Mesothelial cell of epicardium (in vitro differentiated cells): ENCODE measurements at places on chromosomes 5 and 9. TPM values are rescaled to one million over a fixed set of nuclear protein-coding genes. Genes with fewer than 3 reads are reported as not detected.

GRCh38 chr5:181036816-181037364 lies 3.2 kb upstream of the BTNL9 start:
- H3K27me3 ChIP-seq: peaks cover 63% of the 10 kb centered on the region
- H3K36me3 ChIP-seq: no peaks in the 10 kb centered on the region
- H3K4me3 ChIP-seq: no peak overlapping the region
- no peaks in the 10 kb centered on the region for H3K4me1 ChIP-seq
- H3K27ac ChIP-seq: no peak overlapping the region

GRCh38 chr9:84136119-84136868 lies 155.7 kb downstream of the RMI1 start:
- H3K27me3 ChIP-seq: peaks cover 74% of the 10 kb centered on the region
- no peak overlapping the region for H3K27ac ChIP-seq
- H3K36me3 ChIP-seq: no peaks in the 10 kb centered on the region
- DNase-seq: no peak
- no peak overlapping the region for H3K4me3 ChIP-seq
- H3K4me1 ChIP-seq: peaks cover 9% of the 10 kb centered on the region

GRCh38 chr5:67188274-67189078 lies 8.1 kb downstream of the CD180 start:
- H3K27ac ChIP-seq: no peak overlapping the region
- no peak overlapping the region for H3K4me3 ChIP-seq
- no peaks in the 10 kb centered on the region for H3K36me3 ChIP-seq
- peaks cover 9% of the 10 kb centered on the region for H3K4me1 ChIP-seq
- no peak for DNase-seq

GRCh38 chr5:87393331-87393730 lies 19.4 kb downstream of the CCNH start:
- H3K27me3 ChIP-seq: no peaks in the 10 kb centered on the region
- no peak overlapping the region for H3K27ac ChIP-seq
- H3K4me1 ChIP-seq: no peaks in the 10 kb centered on the region
- no peak overlapping the region for H3K4me3 ChIP-seq
- DNase-seq: no peak
- H3K36me3 ChIP-seq: peaks cover 48% of the 10 kb centered on the region

GRCh38 chr9:37931592-37931991 lies 27.7 kb upstream of the SLC25A51 start:
- no peaks in the 10 kb centered on the region for H3K27me3 ChIP-seq
- DNase-seq: no peak

- H3K27me3 ChIP-seq: peaks cover 12% of the 10 kb centered on the region
- H3K4me1 ChIP-seq: peaks cover 10% of the 10 kb centered on the region
- H3K36me3 ChIP-seq: no peaks in the 10 kb centered on the region
- H3K4me3 ChIP-seq: peak overlapping the region; percentile 20
These were observed 43.1 kb downstream of the BOD1 start for GRCh38 chr5:173573126-173573960.

DNA sequence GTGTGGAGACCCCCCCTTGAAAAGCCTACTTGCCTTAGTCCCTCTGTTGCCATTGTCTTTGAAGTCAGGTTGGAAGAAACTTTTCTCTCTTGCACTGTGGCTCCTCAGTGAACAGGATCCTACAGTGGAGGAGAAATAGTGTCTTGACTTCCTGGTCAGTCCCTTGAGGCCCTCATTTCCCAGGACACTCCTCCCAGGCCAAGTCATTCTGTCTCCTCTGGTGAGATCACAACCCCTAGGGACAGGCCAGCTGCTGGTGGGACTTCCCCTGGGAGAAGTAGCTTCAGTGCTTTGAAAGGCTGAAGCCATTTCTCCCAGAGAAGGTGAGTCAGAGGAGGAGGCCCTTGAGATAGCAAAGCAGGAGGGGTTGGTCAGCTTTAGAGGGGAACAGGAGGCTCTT lies 10.1 kb upstream of the GRIA1 start:
- H3K36me3 ChIP-seq: no peaks in the 10 kb centered on the region
- H3K27me3 ChIP-seq: peaks cover 10% of the 10 kb centered on the region
- peaks cover 7% of the 10 kb centered on the region for H3K4me1 ChIP-seq
- no peak overlapping the region for H3K27ac ChIP-seq
- DNase-seq: no peak

DNA sequence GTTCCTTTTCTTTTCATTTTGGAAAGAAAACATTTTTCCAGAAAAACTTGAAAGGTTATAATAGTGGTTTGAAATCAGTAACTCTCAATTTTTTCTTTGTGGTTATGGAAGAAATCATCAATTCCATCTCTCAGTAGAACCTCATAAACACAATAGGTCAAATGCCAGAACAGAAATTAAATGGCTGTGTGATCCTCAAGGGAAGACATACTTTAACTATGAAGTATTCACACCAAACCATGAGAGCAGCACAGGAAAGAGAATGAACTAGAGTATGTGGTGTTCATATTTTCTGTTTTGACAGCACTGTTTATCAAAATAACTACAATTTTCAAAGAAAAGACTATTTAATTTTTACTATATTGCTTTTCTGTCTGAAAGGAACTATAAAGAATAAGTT lies 29.7 kb upstream of the EFNA5 start:
- H3K27ac ChIP-seq: no peak overlapping the region
- H3K4me3 ChIP-seq: no peak overlapping the region
- peaks cover 2% of the 10 kb centered on the region for H3K4me1 ChIP-seq
- no peak for DNase-seq
- no peaks in the 10 kb centered on the region for H3K27me3 ChIP-seq
- H3K36me3 ChIP-seq: no peaks in the 10 kb centered on the region

DNA sequence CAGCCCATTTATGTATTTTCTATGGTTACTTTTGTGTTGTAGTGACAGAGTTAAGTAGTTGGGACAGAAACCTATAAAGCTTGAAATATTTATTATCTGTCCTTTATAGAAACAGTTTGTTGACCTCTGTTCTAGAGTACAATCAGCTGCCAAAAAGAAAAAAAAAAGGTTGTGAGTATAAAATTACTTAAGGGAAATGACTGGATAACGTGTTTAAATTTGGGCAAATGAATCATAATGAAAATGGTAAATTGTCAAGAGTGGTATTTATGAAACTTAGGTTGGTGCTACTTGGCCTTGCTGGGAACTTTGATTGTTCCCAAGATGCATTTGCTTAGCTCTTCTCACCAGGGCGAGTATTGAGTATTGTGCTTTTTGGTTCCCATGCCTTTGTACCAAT lies 70.2 kb upstream of the IL6ST start:
- DNase-seq: no peak
- peak overlapping the region; percentile 14 for H3K27ac ChIP-seq
- no peaks in the 10 kb centered on the region for H3K27me3 ChIP-seq
- no peaks in the 10 kb centered on the region for H3K36me3 ChIP-seq
- H3K4me1 ChIP-seq: peaks cover 21% of the 10 kb centered on the region

- no peaks in the 10 kb centered on the region for H3K4me1 ChIP-seq
- H3K36me3 ChIP-seq: no peaks in the 10 kb centered on the region
- no peak overlapping the region for H3K4me3 ChIP-seq
- DNase-seq: no peak
These were observed 723.7 kb downstream of the PRELID2 start for GRCh38 chr5:145111420-145111819.

DNA sequence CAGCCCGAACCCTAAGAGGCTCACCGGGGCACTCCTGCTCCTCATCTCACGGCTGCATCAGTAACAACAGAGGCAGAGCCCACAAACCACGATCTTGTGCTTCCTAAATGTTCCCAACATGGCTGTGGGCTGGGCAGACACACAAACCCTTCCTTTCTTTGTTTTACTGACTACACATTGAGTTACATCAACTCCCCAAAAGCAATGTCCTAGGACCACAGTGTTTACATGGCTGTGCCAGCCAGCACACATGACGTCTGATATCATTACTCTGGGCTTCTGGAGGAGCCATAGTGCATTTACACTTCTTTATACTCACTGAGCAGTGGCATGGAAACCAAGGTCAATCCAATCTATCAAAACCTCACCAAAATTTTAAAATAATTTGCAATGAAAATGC lies 101.4 kb downstream of the LHFPL2 start:
- peaks cover 27% of the 10 kb centered on the region for H3K4me1 ChIP-seq
- H3K27me3 ChIP-seq: no peaks in the 10 kb centered on the region
- DNase-seq: no peak
- peak overlapping the region; percentile 43 for H3K27ac ChIP-seq
- H3K36me3 ChIP-seq: peaks cover 10% of the 10 kb centered on the region

- H3K27ac ChIP-seq: no peak overlapping the region
- no peak for DNase-seq
- no peak overlapping the region for H3K4me3 ChIP-seq
- H3K27me3 ChIP-seq: no peaks in the 10 kb centered on the region
These were observed 78.7 kb downstream of the XRCC4 start for GRCh38 chr5:83156001-83156400.

- DNase-seq: no peak
- no peaks in the 10 kb centered on the region for H3K4me1 ChIP-seq
- H3K36me3 ChIP-seq: peaks cover 17% of the 10 kb centered on the region
- H3K27me3 ChIP-seq: no peaks in the 10 kb centered on the region
- H3K4me3 ChIP-seq: no peak overlapping the region
These were observed 8.6 kb upstream of the GLE1 start for GRCh38 chr9:128495804-128496417.

DNA sequence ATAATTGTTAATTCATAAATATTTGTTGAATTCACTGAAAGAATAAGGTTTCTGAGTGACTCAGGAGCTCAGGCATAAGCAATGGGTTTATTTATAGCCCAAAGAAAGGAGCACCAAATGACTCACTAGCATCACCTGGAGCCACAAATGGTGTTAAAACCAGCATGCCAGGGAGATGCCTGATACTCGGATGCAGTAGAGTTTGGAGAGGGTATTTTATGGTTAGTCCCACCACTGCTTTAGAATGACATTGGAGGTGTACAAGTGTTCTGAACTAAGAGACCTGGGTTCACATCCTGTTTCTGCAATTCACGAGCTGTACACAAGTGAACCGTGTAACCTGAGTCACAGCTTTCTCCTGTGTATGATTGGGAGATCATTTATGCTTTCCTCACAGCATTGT lies 25.2 kb downstream of the CCL28 start:
- DNase-seq: no peak
- no peak overlapping the region for H3K4me3 ChIP-seq
- peaks cover 8% of the 10 kb centered on the region for H3K4me1 ChIP-seq

The CER1 gene
- 0.78 to 1.2 TPM (median 1.0 TPM) in 3 replicates for total RNA-seq

The DOK3 gene
- total RNA-seq: 4.7 to 7.8 TPM (median 5.8 TPM) in 3 replicates
